Muscle of arm (tissue), 14 donors: ENCODE measurements at places on chromosomes 12 and 14.

GRCh38 chr14:26791117-26791806 lies 193.4 kb upstream of the NOVA1 start:
- no peak for DNase-seq

DNA sequence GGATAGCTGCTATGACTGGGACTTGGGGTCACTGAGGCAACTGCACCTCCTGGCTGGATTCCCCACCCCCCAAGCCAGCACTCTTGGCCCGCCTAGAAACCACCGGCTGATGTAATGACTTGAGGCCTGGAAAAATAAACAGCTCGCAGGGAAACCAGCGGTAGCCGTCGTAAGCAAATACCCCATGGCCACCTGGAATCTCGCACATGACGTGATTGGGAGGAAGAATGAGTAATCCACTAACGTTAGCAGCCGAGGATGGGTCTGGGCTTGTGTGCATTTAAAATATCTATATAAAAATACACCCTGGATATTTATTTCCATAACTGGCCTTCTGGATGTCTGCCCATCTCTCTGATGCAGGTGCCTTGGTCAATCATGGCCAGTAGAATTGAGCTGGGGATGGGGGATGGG lies 120.1 kb downstream of the SMOC1 start:
- DNase-seq: no peak

GRCh38 chr12:110908377-110909152 lies 11.8 kb downstream of the MYL2 start:
- DNase-seq: no peak

GRCh38 chr14:66076176-66076575 lies 410.0 kb upstream of the CCDC196 start:
- no peak for DNase-seq

- DNase-seq: peak; percentile 33
Observed at GRCh38 chr12:32889011-32889760, 7.4 kb downstream of the PKP2 start.

- no peak for DNase-seq
Observed at GRCh38 chr14:99346470-99347080, 74.6 kb upstream of the BCL11B start.

- peak; percentile 62 for DNase-seq
Observed at GRCh38 chr14:76386944-76387782, 11.2 kb downstream of the ESRRB start.

DNA sequence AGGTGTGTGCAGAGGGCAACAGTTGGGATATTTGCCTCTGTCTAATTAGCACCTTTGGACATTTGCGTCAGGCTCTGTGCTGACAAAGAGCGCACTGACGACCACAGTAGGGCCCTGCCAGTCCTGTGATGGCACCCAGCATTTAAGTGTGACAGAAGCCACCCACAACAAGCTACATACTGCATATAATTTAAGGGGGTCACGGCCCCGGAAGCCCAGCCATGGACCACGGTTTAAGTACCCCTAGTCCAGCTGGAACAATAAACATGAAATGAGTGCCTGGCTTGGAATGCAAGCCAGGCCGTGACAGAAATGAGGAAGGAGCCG lies 16.8 kb upstream of the DYNC1H1 start:
- DNase-seq: no peak

DNA sequence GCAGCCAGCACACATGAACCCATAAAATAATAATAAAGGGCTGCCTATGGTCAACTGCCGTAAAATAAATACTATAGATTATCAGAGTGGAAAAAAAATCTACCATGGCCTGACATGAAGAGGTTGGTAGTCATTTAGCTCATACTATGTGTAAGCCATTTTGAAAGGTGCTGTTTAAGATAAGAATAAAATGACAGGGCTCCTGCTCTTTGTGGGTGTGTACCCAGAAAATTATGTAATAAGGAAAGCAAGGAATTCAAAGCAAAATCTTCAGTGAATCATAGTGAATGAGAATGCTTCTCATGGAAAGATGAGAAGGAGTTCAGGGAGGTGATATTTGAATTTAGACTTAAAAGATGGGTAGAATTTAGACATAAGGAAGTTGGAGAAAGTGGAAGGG lies 42.9 kb upstream of the PPM1H start:
- no peak for DNase-seq

DNA sequence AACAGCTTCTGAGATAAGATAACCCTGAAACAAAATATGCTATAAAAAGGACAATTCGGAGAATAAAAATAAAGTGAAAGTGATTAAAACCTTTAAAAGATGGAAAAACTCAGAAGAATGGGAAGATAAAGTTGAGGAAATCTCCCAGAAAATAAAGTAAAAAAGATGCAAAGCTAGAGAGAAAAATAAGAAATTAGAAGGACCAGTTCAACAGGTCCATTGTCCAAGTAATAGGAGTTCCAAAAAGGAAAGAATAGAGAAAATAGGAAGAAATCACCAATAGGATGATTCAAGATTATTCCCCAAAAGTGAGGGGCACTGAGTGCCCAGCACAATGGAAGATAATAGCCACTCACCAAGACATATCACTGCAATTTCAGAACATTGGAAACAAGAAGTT lies 4.8 kb upstream of the PRPF40B start:
- DNase-seq: no peak

DNA sequence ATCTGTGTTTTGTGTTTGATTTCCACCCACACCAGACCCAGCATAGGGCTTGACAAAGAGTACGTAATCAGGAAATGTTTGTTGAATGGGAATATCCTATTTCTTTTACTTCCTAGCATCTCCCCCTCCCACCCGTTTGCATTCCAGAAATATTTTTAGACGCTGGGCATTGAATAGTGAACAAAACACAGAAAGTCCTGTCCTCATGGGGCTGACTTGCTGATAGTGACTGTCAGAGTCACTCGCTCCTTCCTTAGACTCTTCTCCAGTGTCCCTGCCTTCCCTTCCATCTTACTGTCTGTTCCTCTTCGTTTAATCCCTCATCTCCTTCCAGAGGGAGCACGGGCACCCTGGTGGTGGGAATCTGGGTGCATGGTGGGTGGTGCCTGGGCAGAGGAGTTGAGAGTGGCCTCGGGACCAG lies 53.6 kb downstream of the SLC25A47 start:
- no peak for DNase-seq

DNA sequence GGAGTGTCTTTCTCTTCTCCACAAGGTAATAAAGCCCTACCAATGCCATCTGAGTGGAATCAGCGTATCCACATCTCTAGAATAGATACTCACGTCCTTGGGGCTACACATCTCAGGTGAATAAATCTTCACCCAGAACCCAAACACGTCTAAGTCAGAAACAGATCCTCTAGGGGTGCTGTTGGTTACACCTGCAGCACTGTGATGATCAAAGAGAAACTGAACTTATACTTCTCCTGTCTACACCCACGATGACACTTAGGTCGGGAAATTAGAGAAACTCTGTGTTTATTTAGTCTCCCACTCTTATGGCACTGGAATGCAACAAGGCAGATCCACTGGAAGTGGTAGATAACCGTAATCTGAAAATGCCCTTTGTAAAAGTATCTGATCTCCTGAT lies 46.2 kb downstream of the WIF1 start:
- DNase-seq: no peak

DNA sequence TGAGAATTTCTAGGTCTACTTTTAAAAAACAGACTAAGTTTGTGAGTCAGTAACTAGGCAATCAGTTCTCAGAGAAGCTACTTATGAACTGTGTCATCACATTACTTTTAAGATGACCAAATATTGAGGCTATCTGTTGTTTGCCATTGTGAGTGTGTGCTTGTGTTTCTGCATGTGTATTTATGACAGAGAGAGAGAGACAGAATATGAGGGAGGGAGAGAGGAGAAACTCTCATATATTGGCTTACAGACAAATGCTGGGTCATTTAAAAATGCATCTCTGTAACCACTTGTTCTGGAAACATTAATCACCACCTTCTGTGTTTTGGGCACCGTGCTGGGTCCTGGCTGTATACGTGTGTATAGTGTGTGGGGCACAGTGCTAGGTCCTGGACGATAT lies 161.5 kb upstream of the FRMD6 start:
- DNase-seq: no peak

- DNase-seq: no peak
Observed at GRCh38 chr12:64821116-64821630, 3.3 kb upstream of the TBC1D30 start.

DNA sequence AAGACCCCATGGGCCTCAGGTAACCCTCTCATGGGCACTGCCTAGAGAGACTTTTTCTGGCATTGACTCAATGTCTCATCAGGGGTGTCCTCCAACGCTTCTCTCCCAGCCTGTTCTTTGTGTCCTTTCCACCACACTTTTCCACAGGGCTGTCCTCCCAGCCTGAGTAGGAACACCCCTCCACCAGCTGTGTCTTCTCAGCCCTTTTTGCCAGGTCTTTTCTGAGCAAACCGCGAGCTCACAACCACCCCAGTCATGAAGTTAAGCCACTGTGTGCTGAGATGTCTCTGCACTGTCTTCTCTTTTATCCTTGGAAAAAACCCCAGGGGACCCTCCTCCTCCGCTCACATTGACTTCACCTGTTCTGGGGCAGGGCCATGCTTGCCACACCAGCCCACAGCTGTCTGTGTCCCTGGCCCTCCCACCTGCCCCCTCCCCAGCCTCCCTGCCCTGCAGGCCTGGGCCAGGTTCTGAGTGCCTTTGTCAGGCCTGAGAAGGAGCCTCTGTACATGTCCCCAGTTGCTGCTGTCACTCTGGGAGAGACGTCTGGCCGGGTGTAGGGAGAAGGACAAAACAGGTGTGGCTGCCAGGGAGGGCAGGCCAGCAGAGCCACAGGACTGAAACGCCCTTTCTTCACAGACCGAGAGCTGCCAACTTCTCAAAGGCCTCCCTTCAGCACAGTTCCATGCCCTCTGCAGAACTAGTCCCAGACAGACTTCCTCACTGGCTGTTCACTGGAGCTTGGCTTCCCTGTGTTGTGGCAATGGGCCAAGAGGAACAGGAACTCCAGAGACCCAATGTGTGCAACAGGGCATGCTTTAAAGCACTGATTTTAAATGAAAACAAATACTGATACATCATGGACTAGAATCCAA lies 50.5 kb upstream of the PNMA1 start:
- no peak for DNase-seq

DNA sequence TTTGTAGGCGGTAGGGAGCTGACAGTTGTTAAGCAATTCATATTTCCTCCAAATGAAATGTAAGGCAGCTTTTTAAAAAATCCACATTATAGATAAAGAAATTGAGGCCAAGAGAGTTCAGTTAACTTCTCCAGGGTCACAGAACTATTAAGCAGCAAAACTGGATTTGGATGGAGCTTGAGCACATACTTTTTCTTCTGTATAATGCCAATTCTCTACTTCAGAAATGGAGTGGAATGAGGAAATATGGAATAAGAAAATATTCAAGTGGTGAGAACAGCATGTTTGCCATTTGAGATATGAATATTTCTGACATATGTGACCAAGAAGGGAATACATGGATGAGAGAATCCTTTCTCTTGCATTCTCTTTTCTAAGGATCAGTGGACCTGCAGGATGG lies 233.1 kb downstream of the FOXG1 start:
- DNase-seq: no peak

GRCh38 chr12:95942524-95943329 lies at the start of gene CCDC38:
Gene CCDC38, minus strand, starts transcription at chr12:95942614. Its CDS starts 6,105 bp downstream, at chr12:95936509.
- DNase-seq: peak; percentile 59

DNA sequence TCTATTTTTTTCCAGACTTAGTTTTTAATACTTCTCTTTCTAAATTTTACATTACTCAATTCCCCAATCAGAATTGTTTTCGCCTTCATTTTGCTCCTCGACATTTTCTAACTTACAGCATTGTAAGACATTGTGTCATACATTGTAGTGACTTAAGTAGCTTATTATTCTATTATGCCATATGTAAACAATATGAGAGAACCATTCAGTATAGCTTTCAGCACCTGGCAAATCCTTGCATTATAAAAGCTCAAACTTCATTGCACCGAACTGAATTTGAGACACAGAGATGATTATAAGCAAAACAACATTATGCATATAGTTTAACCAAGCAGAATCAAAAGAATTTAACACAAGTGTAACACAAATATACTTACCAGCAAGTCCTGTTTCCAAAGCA lies 46.8 kb downstream of the EXOC5 start:
- no peak for DNase-seq

DNA sequence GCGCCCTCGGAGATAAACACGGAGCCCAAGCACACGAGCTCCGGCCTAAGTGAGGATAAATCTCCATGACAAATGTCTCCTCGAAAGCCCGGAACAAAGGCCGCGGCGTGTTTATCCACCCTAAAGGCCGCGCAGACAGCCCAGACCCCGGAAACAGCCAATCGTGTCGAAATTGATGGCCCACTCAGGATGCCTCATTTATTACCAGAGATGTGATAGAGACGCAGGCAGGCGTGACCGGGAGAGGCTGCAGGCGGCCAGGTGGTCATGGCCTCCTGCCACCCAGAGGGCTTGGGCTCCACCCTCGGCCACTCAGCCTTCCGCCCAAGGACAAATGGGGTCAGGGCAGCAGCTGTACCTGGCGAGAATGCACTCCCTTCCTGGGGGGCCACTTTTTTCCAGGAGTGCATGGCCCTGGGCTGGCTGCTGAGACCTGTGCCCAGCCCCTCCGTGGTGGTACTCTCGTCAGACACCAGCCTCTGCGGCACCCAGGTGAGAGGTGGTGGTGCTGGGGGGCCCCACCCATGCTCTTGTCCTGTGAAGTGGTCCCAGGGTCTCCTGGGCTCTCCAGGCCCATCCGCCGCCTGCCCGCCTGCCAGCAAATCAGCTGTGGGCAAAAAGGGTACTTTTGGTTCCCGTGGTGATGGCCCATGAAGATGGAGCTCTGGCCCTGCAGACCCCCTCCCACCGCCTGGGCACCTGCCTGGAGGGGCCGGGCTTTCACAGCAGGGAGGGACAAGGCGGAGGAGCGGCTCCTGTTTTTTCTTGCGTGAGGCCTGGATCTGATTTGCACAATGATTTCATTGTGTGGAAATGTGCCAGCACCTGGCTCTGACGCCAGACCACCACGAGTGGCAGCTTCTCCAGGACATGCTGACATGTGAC lies 211.5 kb upstream of the C14orf180 start:
- no peak for DNase-seq

- DNase-seq: no peak
Observed at GRCh38 chr12:38374751-38375150, 58.2 kb downstream of the ALG10B start.

- no peak for DNase-seq
Observed at GRCh38 chr12:11727133-11727664, 77.7 kb downstream of the ETV6 start.

GRCh38 chr12:45259675-45260074 lies 43.8 kb downstream of the ANO6 start:
- no peak for DNase-seq

- DNase-seq: no peak
Observed at GRCh38 chr12:103802586-103802886, 38.5 kb downstream of the NT5DC3 start.

- no peak for DNase-seq
Observed at GRCh38 chr12:82650627-82651337, 35.9 kb upstream of the TMTC2 start.

- no peak for DNase-seq
Observed at GRCh38 chr14:24784981-24785380, 151.0 kb upstream of the GZMB start.

- no peak for DNase-seq
Observed at GRCh38 chr12:84043355-84043754, 869.2 kb downstream of the SLC6A15 start.

DNA sequence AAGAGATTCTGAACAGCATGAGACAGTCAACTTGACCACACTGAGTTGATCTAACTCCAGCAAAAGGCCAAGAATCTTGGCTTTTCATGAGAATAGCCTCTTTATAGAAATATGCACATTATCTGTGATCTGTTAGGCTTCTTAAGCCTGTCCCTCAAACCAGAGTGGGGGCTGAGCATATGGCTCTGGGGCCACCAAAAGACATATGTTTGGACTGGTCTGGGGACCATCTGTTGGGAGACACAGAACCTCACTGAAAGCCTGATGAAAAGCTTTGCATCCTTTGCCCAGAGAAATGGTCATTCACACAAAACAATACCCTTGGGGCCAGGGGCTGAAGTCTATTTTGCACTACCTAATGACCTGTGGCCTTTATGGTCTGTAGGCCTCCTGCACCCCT lies 165.3 kb upstream of the PRMT8 start:
- DNase-seq: no peak
